Kidney (tissue), 22 donors: ENCODE measurements at places on chromosomes 11 and 22. TPM values are rescaled to one million over a fixed set of nuclear protein-coding genes. Genes with fewer than 3 reads are reported as not detected.

DNA sequence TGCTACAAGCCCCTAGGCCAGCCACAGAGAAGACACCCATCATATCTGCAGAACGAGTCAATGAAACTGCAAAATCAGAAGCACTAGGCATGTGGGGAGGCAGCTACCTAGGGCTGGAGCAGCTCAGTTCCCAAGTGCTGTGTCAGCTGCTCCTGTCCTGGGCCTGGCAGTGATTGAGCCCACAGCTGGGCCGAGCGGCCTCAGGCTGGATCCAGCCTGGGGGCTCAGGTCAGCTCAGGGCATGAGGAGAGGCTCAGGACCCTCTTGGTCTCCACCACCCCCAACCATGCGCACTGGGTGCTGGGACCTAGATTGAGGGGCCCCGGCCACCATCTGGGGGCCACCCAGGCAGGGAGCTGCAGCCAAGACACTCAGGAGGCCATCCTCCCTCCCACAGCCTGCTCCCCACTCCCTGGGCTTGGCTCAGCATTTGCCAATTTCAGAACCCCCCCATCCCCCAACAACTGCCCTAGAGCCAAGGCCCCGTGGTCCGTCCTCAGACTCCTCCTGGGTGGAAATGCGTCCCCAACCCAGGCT is 2.4 kb upstream of the TNNT3 start:
- H3K4me3 ChIP-seq, result no peak overlapping the region
- H3K27me3 ChIP-seq, result no peaks in the 10 kb centered on the region
- no peak overlapping the region for H3K27ac ChIP-seq
- no peaks in the 10 kb centered on the region for H3K4me1 ChIP-seq

DNA sequence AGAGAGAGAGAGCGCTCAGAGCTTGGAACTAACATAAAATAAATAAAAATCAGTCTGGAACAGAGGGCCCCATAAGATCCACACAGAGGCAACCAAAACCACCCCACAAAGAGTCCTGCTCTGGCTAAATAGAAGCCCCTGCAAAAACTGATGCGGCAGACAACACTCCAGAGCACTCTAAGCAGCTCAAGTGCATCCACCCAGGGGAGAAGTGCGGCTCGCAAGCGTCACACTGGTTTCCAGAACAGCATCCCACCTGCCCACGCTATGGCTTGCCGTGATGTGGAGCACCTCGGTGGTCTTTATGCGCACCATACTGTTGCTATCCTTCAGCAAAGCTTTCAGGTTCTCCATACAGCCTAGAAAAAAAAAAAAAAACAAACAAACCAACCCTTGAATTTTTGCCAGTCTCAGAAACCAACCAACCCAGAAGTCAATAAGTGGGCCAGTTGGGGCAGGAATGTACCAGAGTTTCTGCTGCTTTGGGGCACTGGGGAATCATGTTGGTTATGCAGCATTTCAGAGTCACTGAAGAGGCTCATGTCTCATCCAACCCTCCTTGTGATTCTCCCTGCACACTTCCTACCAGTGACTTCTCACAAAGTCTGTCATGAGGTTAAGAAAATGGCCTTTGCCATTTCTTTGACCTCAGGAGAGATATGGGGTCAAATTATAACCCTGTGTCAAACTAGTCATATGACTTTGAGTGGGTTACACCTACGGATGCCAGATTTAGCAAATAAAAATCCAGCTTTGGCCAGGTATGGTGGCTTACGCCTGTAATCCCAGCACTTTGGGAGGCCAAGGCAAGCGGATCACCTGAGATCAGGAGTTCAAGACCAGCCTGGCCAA is 3.0 kb downstream of the RSPH14 start:
- H3K4me1 ChIP-seq, result no peaks in the 10 kb centered on the region
- no peak overlapping the region for H3K4me3 ChIP-seq
- peak overlapping the region; percentile 38 for H3K27ac ChIP-seq
- H3K36me3 ChIP-seq, result no peaks in the 10 kb centered on the region
- DNase-seq, result no peak
- no peaks in the 10 kb centered on the region for H3K27me3 ChIP-seq

GRCh38 chr11:71331631-71332030 is 79.3 kb upstream of the SHANK2 start:
- no peak overlapping the region for H3K4me3 ChIP-seq
- H3K4me1 ChIP-seq, result no peaks in the 10 kb centered on the region
- no peaks in the 10 kb centered on the region for H3K36me3 ChIP-seq
- DNase-seq, result no peak
- no peaks in the 10 kb centered on the region for H3K27me3 ChIP-seq

Gene HEPHL1
- total RNA-seq, result not detected

- no peaks in the 10 kb centered on the region for H3K27me3 ChIP-seq
- no peak overlapping the region for H3K4me3 ChIP-seq
- H3K4me1 ChIP-seq, result no peaks in the 10 kb centered on the region
Measured at GRCh38 chr22:37281646-37282384, 493 bp upstream of the CYTH4 start.

Gene APOBEC3F
- 16.3 TPM for total RNA-seq

Gene PRG3
- total RNA-seq, result not detected

Gene PLEKHA7
- total RNA-seq, result 65.7 TPM

Gene KRTAP5-11
- total RNA-seq, result not detected

Gene SLC5A1
- 3.0 TPM for total RNA-seq

- no peak for DNase-seq
- peaks cover 2% of the 10 kb centered on the region for H3K4me1 ChIP-seq
Measured at GRCh38 chr22:29987137-29987536, 93.1 kb upstream of the HORMAD2 start.

GRCh38 chr11:63951779-63952536 is 13.2 kb downstream of the NAA40 start:
- no peaks in the 10 kb centered on the region for H3K27me3 ChIP-seq
- peaks cover 24% of the 10 kb centered on the region for H3K36me3 ChIP-seq
- DNase-seq, result no peak
- H3K4me3 ChIP-seq, result no peak overlapping the region

Gene BTBD18
- total RNA-seq, result not detected

DNA sequence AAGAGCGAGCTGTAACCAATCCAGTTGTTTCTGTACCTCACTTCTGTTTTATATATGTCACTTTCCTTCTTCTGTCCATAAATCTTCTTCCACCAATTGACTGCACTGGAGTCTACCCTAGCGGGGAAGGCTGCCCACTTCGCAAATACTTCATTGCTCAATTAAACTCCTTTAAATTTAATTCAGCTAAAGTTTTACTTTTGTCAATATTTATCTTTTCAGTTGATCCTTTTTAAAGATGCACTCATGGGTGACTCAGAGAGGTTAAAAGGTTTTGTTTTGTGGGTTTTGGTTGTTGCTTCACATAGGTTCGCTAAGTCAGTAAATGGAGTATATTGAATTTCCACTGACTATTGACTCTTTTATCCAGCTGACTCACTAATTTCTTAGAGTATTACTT is 597.2 kb downstream of the DLG2 start:
- H3K4me3 ChIP-seq, result no peak overlapping the region
- no peaks in the 10 kb centered on the region for H3K27me3 ChIP-seq
- no peaks in the 10 kb centered on the region for H3K4me1 ChIP-seq
- no peak for DNase-seq
- no peak overlapping the region for H3K27ac ChIP-seq
- H3K36me3 ChIP-seq, result no peaks in the 10 kb centered on the region

- no peak for DNase-seq
- H3K27me3 ChIP-seq, result no peaks in the 10 kb centered on the region
Measured at GRCh38 chr11:26878959-26879581, 114.8 kb upstream of the FIBIN start.

GRCh38 chr22:36562261-36562835 is 33.4 kb upstream of the EIF3D start:
- H3K4me1 ChIP-seq, result no peaks in the 10 kb centered on the region
- DNase-seq, result no peak
- H3K36me3 ChIP-seq, result no peaks in the 10 kb centered on the region
- no peak overlapping the region for H3K4me3 ChIP-seq
- no peak overlapping the region for H3K27ac ChIP-seq
- H3K27me3 ChIP-seq, result no peaks in the 10 kb centered on the region

GRCh38 chr11:92264350-92264749 is 39.7 kb downstream of the FAT3 start:
- no peaks in the 10 kb centered on the region for H3K27me3 ChIP-seq
- no peak for DNase-seq
- no peaks in the 10 kb centered on the region for H3K4me1 ChIP-seq
- H3K36me3 ChIP-seq, result no peaks in the 10 kb centered on the region
- no peak overlapping the region for H3K27ac ChIP-seq
- H3K4me3 ChIP-seq, result no peak overlapping the region

DNA sequence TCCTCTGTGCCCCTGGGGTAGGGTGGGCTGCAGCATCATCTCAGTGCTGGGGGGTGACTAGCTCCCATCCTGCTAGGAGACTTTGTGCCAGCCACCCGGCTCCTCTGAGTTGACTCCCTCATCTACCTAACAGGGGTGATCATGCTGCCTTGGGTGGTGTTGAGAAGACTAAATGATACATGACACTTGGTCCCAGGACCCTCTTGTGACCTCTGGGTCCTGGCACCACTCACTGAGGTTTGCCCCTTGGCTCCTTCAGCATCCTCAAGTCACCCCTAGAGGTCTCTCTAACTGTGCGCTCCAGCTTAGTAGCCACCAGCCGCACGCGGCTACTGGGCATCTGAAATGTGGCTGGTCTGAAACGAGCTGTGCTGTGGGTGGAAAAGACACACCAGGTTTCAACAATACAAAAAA is 72.1 kb downstream of the LRRC32 start:
- no peak overlapping the region for H3K27ac ChIP-seq
- H3K36me3 ChIP-seq, result no peaks in the 10 kb centered on the region
- H3K4me3 ChIP-seq, result no peak overlapping the region
- peak; percentile 34 for DNase-seq
- H3K4me1 ChIP-seq, result peaks cover 10% of the 10 kb centered on the region

- no peak overlapping the region for H3K27ac ChIP-seq
- H3K36me3 ChIP-seq, result no peaks in the 10 kb centered on the region
- DNase-seq, result no peak
- no peaks in the 10 kb centered on the region for H3K27me3 ChIP-seq
- no peak overlapping the region for H3K4me3 ChIP-seq
Measured at GRCh38 chr11:104279587-104279986, 115.6 kb upstream of the PDGFD start.

- no peak overlapping the region for H3K27ac ChIP-seq
- peaks cover 28% of the 10 kb centered on the region for H3K4me1 ChIP-seq
- H3K27me3 ChIP-seq, result no peaks in the 10 kb centered on the region
- H3K4me3 ChIP-seq, result no peak overlapping the region
Measured at GRCh38 chr22:50625131-50625567, 2.8 kb downstream of the ARSA start.

GRCh38 chr11:46377290-46377689 is 4.2 kb upstream of the MDK start:
- peaks cover 9% of the 10 kb centered on the region for H3K36me3 ChIP-seq
- no peaks in the 10 kb centered on the region for H3K27me3 ChIP-seq
- peaks cover 6% of the 10 kb centered on the region for H3K4me1 ChIP-seq
- peak; percentile 51 for DNase-seq
- H3K4me3 ChIP-seq, result no peak overlapping the region

Gene RFPL2
- not detected for total RNA-seq

Gene ARHGAP8
- 35.7 TPM for total RNA-seq

- H3K4me3 ChIP-seq, result no peak overlapping the region
- H3K27ac ChIP-seq, result no peak overlapping the region
- DNase-seq, result peak; percentile 71
- H3K36me3 ChIP-seq, result no peaks in the 10 kb centered on the region
- H3K4me1 ChIP-seq, result peaks cover 3% of the 10 kb centered on the region
Measured at GRCh38 chr11:126607776-126608541, 252.5 kb downstream of the ST3GAL4 start.
